ENCODE measurements at places on chromosomes 1 and 21.

DNA sequence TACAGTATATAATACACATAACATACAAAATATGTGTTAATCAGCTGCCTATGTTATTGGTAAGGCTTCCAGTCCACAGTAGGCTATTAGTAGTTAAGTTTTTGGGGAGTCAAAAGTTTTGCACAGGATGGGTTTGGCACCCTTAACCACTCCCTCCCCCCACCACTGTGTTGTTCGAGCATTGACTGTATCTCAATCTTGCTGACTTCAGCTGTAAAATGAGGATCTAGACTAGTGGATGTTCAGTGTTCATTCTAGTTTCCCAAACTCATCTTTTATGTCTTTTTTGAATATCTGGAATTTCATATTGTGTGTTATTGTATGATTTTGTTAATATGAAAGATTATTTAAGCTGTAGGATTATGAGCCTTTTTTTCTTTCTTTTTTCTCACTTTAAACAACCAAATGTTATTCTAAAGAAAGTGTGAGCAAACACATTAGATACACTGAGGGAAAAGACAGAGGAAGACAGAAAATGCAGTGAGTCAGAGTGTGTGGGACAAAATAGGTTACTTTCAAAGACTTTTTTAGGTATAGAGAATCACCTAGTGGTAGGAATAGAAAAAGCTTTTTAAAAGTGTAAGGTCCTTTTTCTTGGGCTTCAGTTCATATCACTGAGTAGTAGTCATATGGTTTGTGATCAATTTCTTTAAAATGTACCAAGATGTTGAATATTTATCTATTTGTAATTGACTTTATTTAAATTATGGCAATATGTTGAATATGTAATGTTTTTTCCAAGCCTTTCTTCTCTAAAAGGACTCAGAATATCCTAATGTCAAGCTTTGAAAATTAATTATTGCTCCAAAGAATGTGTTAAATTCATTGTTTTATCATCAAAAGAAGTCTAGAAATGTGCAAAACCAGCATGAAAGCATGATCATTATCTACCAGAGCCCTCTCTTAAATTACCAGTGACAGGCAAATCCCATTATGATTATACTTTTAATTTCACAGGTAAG is 17.9 kb upstream of the CENPF start:
- no peak for DNase-seq

GRCh38 chr21:37478794-37479193 is 112.2 kb downstream of the DYRK1A start:
- DNase-seq, result no peak

DNA sequence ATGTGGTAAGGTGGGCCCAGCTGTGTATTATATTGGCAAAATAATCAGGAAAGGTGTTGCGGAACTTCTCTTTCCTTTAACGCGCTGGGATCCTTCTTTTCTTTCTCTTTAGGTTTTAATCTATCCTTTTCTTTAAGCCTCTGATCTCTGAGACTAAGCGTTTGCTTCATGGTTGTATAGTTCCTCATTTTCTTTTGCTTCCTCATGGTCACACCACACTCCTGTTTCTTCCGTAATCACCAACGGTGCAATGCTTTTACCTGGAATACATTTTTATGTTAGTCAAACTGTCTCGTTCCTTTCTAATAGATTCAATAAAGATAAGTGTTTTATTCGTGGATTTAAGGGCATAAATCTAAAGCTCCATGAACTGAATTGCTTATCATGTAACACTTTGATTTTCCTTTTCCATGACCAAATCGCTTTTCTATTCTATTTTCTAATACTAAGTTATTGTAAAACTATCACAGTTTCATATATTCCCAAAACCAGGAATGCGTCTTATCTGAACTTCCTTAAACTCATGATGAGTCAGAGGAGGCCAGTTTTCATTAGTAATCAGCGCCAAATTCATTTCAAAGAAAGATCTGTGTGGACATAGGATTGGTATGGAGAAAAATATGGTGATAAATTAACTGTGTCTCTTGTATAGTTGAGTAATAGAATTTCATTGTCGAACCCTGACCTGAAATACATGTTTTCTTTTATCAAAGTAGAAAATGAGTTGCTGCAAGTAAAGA is 12.2 kb downstream of the SDCCAG8 start:
- peak; percentile 40 for DNase-seq

DNA sequence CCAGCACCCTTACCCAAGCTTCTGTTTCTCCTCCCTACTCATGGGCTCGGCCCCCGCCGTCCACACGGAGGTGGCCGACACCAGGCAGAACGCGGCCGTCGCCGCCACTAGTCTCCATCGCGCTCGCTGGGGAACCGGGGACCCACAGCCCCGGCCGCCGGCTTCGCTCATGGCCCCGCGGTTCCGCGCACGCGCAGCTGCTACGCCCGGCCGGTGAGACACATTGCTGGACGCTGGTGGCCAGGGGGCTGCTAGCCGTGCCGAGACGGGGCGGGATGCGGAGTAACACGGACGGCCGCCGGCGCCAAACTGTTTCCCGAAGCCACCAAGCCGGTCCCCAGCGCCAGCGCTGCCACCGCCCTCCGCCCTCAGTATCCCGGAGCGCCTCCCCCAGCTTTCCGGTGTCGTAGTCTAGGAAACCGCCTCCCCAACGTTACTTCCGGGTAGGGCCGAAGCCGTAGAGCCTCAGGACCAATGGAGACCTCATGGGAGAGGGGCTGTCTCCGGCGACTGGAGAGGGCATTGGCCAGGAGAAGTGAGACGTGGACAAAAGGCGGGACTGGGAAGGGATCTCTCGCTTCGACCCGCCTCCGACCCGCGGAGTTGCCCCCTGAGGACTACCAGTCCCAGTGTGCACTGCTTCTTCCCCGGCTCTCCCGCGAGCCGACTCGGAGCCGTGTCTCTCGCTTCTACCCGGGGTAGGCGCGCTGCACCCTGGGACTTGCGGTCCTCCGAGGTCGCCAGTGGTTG is at the start of gene EDEM3:
TSS of gene EDEM3 (minus strand) at position 383 of the 750 bp plus-strand sequence. CDS start at position 171, 212 bp downstream.
- peak; percentile 98 for DNase-seq

GRCh38 chr1:206911064-206911663 is 10.6 kb downstream of the FCMR start:
- DNase-seq, result peak; percentile 80

DNA sequence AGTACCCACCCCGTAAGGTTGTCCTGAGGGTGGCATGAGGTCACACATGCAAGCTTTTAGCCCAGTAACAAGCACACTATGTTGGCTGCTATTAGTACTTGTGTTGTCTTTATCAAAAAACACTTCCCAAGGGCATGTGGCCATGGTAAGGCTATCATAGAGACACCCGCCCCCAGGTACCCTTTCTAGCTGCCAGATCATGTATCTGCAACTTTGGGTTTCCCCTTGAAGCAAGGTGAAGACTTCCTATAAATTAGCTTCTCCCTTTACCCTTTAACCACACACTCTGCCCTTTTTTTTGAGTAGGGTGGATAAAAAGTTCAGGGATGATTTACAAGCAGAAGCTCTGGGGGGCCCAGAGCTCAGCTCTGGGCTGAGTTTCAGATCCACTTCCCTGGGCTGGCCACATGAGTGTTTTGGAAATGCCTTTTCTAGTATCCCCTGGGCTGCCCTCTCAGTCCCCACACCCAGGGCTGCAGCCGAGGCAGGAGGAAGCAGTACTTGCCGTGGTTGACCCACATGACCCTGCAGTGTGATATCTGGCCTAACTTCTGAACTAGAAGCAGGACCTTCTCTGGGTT is 2.0 kb downstream of the ZDHHC18 start:
- DNase-seq, result no peak

- DNase-seq, result no peak
Measured at GRCh38 chr1:215023155-215023832, 59.2 kb upstream of the KCNK2 start.

DNA sequence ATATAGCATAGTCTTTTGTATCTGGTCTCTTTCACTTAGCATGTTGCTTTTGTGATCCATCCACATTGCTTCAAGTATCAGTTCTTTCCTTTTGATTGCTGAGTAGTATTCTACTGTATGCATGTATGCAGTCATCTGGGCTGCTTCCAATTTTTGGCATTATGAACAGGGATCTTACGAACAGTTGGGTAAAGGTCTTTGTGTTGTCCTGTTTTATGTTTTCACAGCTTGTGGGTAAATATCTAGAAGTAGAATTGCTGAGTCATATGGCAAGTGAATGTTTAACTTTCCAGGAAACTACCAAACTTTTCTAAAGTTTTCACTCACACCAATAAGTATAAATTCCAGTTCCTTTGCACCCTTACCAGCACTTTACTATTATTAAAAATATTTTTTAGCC is 60.9 kb downstream of the LHX4 start:
- DNase-seq, result no peak

- DNase-seq, result peak; percentile 50
Measured at GRCh38 chr1:205600085-205600484, 31.7 kb downstream of the ELK4 start.

GRCh38 chr21:16004523-16004922 is 274.7 kb downstream of the USP25 start:
- DNase-seq, result no peak

DNA sequence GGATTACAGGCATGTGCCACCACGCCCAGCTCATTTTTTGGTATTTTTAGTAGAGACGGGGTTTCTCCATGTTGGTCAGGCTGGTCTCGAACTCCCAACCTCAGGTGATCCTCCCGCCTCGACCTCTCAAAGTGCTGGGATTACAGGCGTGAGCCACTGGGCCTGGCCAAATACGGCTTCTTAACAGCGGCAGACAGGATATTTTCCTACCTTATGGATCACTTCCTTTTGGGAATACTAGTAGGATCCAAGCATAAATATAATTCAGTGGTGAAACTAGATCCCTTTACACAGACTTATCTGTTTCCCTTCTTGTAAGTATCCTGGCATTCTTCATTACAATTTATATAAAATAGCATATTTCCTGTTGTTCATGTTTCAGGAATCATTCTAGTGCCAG is 40.9 kb downstream of the WNT4 start:
- no peak for DNase-seq

DNA sequence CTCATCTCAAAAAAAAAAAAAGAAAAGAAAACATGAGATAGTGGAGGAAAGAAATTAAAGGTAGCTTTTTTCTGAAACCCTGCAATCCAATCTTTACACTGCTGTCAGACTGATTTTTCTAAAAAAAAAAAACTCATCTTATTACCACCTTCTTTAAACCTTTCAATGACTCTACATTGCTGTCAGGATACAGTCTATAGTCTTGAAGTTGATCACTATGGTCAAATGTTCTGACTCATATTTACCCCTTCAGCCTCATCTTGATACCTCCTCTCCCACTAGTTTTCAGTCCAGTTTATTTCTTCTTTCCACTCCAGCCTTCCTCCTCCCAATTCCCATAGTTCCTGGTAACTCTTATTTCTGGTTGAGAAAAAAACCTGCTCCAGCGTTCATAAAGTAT is 17.7 kb upstream of the NFIA start:
- no peak for DNase-seq

DNA sequence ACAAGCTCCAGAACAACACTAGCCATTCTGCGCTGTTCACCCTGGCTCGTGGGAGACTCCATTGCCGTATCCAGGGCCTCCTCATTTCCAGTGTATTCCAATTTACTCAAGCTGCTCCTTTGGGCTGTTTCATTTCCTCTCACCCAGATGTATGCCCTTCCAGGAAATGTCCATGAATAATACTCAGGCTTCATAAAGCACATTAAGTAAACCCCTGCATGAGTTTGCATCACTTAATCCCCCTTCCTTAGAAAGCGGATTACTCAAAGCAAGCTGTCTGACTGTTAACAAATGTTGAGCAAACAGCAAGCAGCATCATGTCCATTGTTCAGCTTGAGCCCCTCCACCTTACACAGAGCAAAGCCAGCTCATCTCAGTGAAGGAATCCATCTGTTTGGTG is 403.6 kb upstream of the PBX1 start:
- DNase-seq, result no peak

DNA sequence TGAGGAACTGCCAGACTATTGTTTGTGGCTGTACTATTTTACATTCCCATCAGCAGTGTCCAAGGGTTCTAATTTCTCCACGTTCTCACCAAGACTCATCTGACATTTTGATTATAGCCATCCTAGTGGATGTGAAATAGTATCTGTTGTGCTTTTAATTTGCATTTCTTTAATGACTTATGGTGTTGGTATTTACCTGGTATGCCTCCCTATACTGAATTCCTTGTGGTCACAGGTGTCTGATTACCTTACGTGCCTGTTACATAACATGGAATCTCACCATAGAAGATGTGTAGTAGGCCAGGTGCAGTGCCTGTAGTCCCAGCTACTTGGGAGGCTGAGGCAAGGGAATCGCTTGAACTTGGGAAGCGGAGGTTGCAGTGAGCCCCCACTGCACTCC is 13.5 kb downstream of the ZYG11A start:
- no peak for DNase-seq
